Stimulated activated naive CD8-positive, alpha-beta T cell treated with anti-CD3 and anti-CD28 coated beads, Interleukin-15, amount 100 ng/mL, for 72 hours (primary cell): ENCODE measurements at places on chromosomes 4 and X.

- no peak for DNase-seq
Observed at GRCh38 chrX:96705905-96706304, 21.3 kb downstream of the DIAPH2 start.

GRCh38 chrX:24498181-24498580 is 33.1 kb downstream of the PDK3 start:
- peak; percentile 19 for DNase-seq

DNA sequence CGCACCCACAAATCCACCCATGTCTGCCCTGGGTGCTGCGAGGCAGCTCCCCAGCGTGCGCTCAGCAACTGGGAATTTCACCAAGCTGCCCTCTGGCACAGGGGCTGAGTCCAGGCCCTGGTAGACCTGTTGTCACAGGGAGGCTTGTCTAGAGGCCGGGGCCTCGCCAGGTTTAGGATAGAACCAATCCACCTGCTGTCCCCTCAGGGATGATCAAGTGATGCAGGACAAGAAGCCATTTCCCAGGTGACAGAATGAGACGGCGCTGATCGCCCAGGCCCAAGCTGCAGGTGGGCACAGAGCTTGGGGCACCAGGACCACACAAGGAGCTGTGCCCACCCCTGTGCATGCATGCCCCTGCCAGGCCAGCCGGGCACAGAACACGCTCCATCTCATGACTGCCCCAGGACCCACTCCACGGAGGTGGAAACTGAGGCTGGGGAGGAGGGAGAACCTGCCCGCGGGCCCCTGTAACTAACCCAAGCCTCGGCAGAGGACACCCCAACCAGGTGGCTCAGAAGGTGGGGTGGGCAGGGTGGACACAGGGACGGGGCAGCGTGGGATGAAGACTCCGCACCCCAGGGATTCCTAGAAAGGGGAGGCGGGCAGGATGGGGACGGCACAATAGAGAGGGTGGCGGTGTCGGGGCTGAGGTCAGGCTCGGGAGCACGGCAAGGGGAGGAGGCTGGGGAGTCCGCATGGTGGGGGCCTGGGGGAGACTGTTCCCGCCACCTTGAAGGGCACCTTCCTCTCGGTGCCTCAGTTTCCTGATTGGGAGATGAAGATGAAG is 78.0 kb downstream of the ZFYVE28 start:
- DNase-seq: no peak

DNA sequence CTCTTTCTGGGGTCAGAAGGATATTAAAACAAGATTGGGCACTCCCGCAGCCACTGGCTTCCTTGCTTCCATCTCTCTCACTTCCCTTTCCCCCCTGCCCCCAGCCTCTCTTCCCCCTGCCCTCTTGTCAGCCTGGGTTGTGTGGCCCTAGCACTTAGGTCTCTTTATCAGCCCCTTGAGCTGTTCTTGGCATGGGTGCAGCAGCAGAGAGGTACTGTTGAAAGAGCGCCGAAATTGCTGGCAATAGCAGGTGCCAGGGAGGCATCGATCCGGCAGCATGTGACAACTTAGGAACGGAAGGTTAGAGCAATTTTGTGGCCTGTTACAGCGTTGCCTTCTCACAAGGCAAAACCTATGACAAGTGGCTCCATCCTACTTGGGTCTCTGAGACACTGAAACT is 333.1 kb upstream of the IGFBP7 start:
- no peak for DNase-seq

- DNase-seq: no peak
Observed at GRCh38 chr4:169207436-169208089, 63.2 kb downstream of the SH3RF1 start.

GRCh38 chr4:632926-633325 is 7.6 kb downstream of the PDE6B start:
- DNase-seq: no peak

GRCh38 chr4:3634894-3635820 is 102.9 kb upstream of the LRPAP1 start:
- DNase-seq: no peak

- no peak for DNase-seq
Observed at GRCh38 chr4:5788144-5788543, 77.1 kb downstream of the EVC start.

- DNase-seq: no peak
Observed at GRCh38 chr4:179766938-179767337, 2324.7 kb upstream of the AGA start.

DNA sequence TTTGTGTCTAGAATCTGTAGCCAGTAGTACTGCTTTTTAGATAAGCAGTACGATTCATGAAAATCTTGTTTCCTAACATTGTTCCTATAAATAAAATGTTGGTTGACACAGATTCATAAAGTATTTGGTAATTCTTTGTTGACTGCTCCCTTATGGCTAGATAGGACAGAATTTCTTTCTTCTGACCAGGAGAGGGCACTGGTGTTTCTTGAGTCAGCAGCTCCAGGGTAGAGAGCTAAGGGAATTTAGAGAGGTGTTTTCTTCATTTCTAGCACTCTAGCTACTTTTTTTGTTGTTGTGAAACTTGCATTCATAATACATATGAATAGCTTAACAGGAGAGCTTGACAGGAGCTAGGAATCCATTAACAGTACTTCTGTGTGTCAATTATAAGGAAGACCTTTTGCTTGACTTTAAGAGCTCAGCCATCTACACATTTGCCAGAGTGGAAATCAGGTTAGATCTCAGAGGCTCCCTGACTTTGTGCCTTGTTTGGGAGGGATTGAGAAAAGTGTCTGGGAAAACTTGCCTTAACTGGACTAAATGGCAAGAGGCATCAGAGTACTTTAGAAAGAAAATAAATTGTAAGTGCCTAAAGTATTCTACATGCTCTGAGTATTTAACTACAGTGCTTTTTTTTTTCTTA is 756.1 kb downstream of the SH3BGRL start:
- no peak for DNase-seq

DNA sequence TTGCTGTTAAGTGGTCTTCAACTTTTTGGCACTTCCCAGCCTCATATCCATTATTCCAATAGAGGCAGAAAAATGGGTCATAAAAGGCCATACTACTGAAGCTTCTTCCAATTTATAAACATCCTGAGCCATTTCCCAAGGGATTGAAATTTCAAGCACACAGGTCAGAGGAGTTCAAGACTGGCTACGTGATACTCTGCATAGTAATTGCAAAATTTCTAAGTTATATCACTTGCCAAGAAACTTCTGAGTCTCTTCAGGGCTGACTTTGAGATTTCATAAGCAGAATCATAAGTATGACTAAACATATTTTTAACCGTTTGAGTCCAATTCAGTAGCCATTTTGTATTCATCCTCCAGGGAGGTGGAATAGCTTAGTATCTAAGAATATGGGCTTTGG is 75.6 kb upstream of the RXFP1 start:
- DNase-seq: no peak

GRCh38 chr4:82500435-82501153 is 61.2 kb downstream of the TMEM150C start:
- no peak for DNase-seq

DNA sequence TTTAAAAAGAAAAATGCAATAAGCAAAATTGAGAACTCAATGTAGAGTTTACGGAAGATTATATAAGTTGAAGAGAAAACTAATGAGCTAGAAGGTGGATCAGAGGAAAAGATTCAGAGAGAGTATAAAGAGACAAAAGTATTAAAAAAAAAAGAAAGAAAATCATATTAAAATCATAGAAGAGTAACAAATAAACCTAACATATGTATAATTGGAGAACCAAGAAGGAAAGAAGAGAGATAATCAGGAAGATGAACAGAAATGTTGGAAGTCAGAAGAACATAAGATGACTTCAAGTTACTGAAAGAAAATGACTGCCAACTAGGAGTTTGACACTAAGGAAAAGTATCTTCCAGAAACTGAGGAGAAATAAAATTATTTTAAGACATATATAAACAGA is 34.3 kb upstream of the ANTXR2 start:
- DNase-seq: no peak

- no peak for DNase-seq
Observed at GRCh38 chrX:108732630-108733321, 3.6 kb downstream of the IRS4 start.

DNA sequence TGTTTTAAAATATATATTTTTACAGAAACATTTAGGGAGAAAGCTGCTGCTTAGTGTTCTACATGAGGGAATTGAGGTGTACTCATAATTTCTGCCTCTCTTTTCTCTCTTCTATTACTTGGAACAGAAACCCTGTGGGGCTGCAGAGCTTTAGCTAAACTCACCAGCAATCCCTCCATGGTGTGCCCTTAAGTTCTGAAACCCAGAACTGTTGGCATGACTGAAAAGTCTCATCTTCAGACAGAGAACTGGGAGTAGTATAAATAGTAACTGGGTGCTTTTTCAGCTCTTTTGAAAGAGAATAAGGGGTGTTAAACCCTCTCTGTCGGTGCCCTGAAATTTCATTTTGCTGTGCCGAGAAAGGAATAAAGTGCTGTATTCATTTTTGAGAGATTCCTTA is 294.9 kb upstream of the BOD1L1 start:
- no peak for DNase-seq

GRCh38 chr4:187565416-187565815 is 430.2 kb upstream of the ZFP42 start:
- DNase-seq: no peak

DNA sequence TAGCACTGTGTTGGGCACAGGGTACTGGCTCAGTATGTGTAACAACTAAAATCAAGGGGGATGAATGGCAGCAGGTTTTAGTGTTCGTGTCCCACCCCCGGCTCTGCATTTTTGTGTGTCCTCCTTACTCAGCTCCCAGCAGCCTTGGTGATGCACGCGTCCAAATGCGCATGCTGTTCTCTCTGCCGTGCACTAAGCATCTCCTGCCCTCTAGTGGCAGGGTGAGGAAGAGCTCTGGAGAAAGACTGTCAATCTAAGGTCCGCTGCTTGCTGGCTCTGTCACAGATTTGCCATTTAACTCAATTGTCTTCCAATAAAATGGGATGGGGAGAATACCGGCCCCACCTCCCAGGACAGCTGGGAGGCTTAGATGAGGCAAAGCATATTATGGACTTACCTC is 61.4 kb downstream of the WFS1 start:
- peak; percentile 28 for DNase-seq

- DNase-seq: peak; percentile 29
Observed at GRCh38 chr4:41257257-41257901, 651 bp downstream of the UCHL1 start.

DNA sequence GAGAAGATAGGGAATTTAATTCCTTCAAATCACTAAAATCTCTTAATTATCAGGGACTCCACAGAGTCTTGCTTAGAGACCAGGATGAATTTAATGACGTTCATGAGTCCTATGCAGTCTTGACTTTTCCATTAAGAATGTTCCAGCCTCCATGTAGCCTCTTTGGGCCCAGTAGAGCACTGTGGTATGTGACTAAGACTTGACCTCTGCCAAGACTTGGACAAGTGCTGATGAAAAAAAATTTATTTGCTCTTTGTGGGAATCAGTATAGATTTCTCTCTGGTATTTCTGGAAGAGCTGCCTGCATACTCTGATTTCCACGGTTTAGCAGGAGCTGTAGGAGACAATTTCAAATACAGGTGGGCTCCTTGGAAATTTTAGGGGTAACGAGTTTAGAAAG is 40.6 kb downstream of the CHRDL1 start:
- DNase-seq: no peak

GRCh38 chrX:12526306-12526705 is 264.9 kb upstream of the PRPS2 start:
- no peak for DNase-seq

DNA sequence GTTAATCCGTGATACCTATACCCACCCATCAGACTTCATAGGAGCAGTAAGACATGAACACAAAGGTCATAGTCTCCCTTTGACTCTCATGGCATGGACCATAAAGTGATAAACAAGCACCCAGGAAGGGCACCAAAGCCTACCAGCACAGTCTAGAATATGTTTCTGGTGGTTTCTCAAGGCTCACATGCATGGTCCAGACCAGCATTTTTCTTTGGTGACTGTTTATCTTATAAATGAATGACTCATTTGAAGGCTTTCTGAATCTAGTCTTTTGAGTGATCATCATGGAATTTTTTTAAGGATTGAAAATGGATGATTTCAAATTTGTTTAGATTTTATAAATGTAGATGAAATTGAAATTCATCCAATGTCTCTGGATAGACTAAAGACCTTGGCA is 32.0 kb upstream of the AMELX start:
- DNase-seq: no peak

DNA sequence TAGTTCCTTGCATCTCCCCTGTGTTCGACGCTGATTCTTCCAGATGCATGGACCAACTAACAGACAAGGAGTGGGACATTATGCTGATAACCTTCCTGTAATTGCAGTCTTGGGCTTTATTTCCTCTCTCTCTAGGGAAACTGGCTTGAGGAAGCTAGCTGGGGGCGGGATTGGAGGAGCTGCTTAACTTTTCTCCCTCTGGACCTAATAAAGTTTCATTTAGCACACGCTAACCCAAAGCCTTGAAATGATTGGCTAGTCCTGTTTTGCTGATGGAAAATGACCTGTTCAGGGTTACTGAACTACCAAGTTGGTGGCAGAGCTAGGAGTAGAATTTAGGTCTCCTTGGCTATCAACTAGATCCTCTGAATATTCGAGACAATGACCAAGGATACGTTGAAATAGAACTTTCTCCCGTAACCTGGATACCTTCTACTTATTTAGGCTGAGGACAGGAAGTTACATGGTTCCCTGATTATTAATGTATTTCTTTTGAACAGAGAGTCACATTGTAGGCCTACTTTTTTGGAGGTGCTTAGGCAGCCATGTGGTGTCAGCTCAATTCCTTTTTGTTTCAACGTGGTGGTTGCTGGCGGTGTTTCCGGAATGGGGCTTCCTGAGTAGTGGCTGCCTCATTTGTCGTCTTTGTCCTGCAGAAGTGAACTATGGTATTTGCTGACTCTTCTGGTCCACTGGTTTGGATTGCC is 2.0 kb downstream of the PGK1 start:
- DNase-seq: no peak

- no peak for DNase-seq
Observed at GRCh38 chr4:109157696-109158095, 144.8 kb downstream of the COL25A1 start.

DNA sequence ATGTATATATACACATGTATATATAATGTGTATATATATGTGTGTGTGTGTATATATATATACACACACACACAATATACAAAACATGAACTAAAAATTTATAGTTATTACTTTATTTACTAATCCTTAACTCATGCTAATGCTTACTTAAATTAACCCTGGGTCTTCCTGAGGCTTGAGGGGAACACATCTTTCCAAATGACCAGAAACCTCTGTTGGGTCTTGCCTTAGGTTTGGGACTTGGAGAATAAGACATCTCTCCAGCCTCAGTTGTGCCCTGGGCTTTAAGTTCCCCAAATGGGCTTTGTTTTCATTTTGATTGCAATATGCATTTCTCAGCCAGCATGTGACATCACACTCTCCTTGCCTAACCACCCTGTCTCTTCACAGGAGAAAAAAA is 7.7 kb downstream of the GEMIN8 start:
- DNase-seq: no peak

- DNase-seq: no peak
Observed at GRCh38 chrX:140343226-140343868, 161.5 kb downstream of the SOX3 start.
